ENCODE measurements at places on chromosomes 6 and 20. TPM values are rescaled to one million over a fixed set of nuclear protein-coding genes. Genes with fewer than 3 reads are reported as not detected.
A peak's percentile ranks its signal among the peaks of the same experiment; 100 is the strongest.

Gene YWHAB
- 51.6 TPM for total RNA-seq

Gene PTPRA
- 30.1 TPM for total RNA-seq

Gene NKX2-4
- 1.1 TPM for total RNA-seq

Gene PPP1R14C
- total RNA-seq, result not detected

Gene POPDC3
- total RNA-seq, result 42.4 TPM

Gene RBBP9
- 19.0 TPM for total RNA-seq

Gene CYP39A1
- total RNA-seq, result 23.3 TPM

Gene ID4
- 4.3 TPM for total RNA-seq

Gene OXT
- not detected for total RNA-seq

Gene PLCB4
- total RNA-seq, result 5.7 TPM

Gene CFAP206
- total RNA-seq, result 0.97 TPM

Gene FOXF2
- 21.5 TPM for total RNA-seq

Gene TPD52L1
- 3.4 TPM for total RNA-seq

Gene ABCF1
- total RNA-seq, result 46.7 TPM

Gene CFB
- total RNA-seq, result 1.5 TPM

DNA sequence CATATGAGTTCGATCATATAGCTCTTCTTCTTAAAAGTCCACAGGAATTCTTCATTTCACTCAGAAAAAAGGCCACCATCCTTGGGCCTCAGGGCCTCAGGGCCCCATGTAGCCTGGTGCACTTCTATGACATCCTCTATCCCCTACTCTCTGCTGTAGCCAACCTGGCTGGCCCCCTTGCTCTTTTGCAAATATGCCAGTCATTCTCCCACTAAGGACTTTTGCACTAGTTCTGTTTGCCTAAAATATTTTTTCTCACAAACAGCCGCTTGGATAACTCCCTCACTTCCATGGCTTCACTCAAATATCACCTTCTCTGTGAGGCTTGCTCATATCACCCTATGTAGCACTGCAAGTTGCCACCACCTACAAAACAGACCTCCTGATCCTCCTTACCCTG, 604.7 kb upstream of the JAG1 start:
- DNase-seq, result no peak

GRCh38 chr6:142531727-142532126, 229.9 kb downstream of the ADGRG6 start:
- DNase-seq, result no peak

DNA sequence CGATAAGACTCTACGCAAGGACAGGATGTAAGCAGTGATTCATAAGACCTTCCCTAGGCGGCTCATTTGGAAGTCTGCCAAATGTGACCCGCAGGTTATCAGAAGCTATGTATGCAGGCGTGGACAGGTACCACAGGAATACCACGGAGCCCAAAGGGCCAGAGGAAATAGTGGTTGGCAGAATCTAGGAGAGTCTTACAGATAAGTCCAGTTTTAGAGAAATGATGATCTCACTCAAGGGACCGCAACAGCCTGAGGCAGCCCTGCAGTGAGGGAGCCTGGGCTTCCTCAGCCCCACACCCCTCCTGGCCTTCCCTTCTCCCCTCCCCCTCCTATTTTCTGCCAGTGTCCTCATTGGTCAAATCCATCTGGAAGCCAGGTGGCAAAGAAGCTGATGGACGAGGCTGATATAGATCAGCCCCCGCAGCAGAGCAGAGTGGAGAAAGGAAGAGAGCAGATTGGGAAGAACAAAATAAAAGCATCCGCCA, 110.6 kb downstream of the FNDC1 start:
- DNase-seq, result peak; percentile 17

- no peak for DNase-seq
These were observed 6.9 kb downstream of the AURKA start for GRCh38 chr20:56385130-56385529.

GRCh38 chr6:115969207-115969929, 91.3 kb downstream of the FRK start:
- DNase-seq, result no peak

- no peak for DNase-seq
These were observed 787 bp upstream of the PLAGL1 start for GRCh38 chr6:144008846-144009245.

DNA sequence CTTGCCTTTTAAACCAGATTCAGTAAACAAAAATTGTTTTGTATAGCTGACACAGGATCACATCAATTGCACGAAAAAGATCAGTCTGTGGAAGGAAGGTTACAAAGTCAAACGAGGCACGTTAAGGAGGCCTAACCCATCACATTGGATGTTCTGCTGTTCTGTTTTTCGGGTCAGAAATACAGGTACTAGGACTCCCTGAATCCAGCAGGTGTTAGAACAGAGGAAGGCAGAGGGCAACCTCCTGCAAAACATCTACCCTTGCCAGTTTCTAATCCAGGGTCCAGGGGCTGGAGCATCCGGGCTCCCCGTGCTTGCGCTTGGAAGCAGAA, 64.6 kb downstream of the PLG start:
- no peak for DNase-seq

- no peak for DNase-seq
These were observed 1.5 kb downstream of the SNAP25 start for GRCh38 chr20:10219993-10220750.

- DNase-seq, result no peak
These were observed 2.7 kb upstream of the ABHD16B start for GRCh38 chr20:63858393-63859165.

GRCh38 chr6:167711211-167711610, 115.5 kb upstream of the AFDN start:
- DNase-seq, result no peak

- DNase-seq, result peak; percentile 56
These were observed 35.4 kb upstream of the MAPK13 start for GRCh38 chr6:36094753-36095496.

- no peak for DNase-seq
These were observed 128.2 kb upstream of the RIPOR2 start for GRCh38 chr6:25064006-25064405.

GRCh38 chr20:4730780-4731179, 9.1 kb downstream of the PRND start:
- no peak for DNase-seq

DNA sequence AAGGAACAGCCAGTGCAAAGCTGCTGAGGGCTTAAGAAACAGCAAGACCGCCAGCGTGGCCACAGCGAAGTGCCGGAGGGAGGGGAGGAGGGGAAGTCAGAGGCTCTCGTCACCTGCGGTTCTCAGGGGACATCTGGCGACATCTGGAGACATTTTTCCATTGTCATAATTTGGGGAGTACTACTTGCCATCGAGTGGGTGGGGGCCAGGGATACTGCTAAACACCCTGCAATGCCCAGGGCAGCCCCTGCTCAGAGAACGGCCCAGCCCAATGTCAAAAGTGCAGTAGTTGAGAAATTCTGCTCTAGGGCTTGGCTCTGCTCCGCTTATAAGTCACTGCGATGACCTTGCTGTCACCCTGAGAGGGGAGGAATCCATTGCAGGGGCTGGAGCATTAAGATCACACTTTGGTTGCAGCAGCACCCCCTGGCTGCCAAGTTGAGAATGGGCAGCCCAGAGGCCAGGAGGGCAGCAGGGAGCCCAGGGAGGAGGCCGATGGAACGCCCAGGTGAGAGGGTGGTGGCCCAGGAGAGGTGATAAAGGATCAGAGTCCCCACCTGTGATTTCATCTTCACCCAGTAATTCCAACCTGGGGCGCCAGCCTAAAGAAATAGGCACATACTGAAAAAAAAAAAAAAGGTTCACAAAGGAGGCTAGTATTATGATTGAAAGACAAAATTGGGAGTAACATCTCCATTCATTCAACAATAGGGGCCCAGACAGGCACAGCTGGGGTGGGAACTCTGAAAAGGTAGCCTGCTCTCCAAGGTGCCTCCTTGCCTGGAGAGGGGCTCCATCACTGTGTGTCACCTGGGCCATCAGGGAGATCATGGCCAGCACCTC, 218.2 kb downstream of the BMP7 start:
- peak; percentile 90 for DNase-seq

DNA sequence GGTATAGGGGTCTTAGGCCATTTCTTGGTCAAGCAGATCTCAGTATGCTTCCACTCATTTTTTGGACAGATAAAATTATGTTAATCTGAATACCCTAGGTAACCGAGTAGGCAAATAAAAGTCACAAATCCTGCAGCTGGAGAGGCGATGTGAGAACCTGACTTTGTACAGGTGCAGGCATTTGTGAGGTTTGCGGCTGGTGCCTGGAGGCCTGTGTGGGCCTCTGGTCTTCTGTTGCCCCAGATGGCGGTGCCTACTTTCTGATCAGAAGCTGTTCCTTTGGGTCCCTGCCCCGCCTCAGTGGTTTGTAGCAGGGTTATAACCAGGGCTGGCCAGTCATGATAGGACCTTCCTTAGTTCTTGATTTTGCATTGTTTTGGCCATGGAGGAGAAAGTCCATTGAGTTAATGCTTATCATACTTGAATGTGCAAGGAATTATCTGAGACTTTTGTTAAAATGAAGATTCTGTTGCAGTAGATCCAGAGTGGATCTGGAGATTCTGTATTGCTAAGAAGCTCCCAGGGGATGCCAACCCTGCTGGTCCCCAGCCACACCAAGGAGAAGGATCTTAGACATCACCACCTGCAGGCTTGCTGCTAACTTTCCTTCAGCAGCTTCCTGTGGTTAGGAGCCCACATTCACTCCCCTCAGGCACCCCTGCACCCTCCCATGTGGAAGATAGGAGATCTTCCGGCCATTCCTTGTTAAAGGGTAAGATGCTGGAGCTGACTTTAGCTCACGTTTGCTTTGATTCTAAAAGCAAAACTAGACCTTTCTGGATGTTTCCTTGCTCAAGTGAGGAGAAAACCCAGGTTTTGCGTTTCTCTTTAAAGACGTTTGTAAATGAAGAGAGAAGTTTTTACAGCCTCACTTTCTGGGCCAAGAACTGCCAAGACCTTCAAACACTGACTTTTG, 50.7 kb downstream of the LRRC1 start:
- DNase-seq, result no peak

GRCh38 chr6:1704711-1705110, 95.0 kb downstream of the FOXC1 start:
- no peak for DNase-seq

DNA sequence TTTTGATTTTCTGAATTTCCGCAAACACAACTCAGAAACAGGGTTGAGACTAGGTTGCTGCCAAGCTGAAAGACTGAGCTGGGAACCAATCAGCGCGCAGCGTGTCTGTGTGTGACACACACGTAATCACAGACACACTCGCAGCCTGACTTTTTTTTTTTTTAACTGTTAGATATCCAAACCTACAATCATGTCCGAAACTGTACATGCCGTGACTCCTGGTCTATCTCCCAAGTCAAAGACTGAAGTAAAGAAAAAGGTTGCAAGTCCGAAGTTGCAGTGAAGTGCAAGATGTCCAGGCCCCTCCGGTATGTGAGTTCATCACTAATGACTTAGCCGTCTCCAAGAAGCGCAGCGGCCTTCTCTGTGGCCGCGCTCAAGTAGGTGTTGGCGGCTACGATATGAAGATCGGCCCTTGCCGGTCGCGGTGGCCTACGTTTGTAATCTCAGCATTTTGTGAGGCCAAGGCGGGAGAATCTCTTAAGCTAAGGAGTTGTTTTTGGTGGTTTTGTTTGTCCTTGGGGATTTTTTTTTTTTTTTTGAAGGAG, 108.2 kb downstream of the HFE start:
- peak; percentile 89 for DNase-seq

DNA sequence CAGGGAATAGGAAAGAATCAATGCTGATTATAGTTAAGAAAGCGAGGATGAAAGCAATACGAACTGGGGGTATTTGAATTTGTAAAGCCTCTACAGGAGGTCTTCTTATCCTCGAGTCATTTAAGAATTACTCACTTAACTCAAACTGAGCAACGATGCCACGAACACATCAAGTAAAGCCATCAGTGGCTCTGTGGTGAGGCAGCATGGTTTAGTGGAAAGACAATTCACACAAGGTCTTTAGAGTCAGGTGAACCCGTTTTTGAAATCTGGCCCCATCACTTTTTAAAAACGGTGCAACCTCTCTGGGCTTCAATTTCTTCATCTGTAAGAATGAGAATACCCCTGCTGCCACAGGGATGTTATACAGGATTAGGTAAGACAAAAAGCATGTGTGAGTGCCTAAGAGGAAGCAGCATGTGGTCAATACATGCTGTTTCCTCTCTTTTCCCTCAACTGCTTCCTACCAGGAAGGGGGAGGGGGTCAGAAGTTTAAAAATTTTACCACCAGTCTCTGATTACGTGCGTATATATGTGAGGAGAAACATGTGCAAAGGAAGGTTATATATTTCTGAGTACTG, 162.0 kb downstream of the BTBD9 start:
- no peak for DNase-seq

- no peak for DNase-seq
These were observed 333.3 kb upstream of the KCNQ5 start for GRCh38 chr6:72288592-72288991.

GRCh38 chr20:45343532-45344167, 4.6 kb downstream of the SDC4 start:
- DNase-seq, result no peak

- no peak for DNase-seq
These were observed 17.1 kb downstream of the HLA-A start for GRCh38 chr6:29959467-29959866.

DNA sequence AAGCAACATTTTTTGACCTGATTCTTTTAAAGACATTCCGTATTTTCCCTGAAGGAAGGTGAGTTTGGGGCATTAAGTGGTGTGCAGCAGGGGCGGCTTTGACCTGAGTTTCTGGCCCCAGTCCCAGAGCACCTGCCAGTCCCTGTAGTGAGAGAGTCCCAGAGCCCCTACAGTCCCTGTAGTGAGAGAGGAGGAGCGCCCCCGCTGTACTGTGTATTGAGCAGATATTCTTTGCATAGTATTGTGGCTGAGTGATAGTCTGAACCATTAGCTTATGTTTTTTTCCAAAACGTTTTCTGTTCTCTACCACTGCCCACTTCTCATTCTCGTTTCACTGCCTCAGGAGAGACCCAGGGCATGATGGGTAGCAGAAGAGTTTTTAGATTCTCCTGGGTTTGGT, 17.2 kb upstream of the SH3BGRL2 start:
- no peak for DNase-seq

- no peak for DNase-seq
These were observed 128.5 kb downstream of the HFE start for GRCh38 chr6:26215585-26216358.

- no peak for DNase-seq
These were observed 203.7 kb downstream of the CDKAL1 start for GRCh38 chr6:20737912-20738311.

- DNase-seq, result peak; percentile 3
These were observed 149.0 kb upstream of the FUT9 start for GRCh38 chr6:95866732-95867131.

DNA sequence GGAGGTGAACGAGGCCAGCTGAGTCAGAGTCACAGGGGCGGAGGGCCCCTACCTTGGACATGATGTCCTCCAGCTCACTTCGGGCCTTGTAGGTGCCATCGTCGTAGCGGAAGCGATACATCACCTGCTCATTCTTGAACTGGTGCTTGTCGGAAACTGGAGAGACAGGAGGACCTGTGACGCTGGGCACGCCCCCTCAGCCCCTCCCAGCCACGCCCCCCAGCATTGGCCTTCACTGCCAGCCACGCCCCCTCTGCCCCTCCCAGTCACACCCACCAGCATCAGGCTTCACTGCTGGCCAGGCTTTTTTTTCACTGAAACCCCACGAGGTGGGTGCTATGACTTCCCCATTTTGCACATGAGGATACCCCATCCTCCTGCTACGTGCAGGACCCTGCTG, 148.2 kb downstream of the PREX1 start:
- no peak for DNase-seq

Measured in H4 (cell line).